ENCODE measurements at places on chromosomes 2 and 18.

DNA sequence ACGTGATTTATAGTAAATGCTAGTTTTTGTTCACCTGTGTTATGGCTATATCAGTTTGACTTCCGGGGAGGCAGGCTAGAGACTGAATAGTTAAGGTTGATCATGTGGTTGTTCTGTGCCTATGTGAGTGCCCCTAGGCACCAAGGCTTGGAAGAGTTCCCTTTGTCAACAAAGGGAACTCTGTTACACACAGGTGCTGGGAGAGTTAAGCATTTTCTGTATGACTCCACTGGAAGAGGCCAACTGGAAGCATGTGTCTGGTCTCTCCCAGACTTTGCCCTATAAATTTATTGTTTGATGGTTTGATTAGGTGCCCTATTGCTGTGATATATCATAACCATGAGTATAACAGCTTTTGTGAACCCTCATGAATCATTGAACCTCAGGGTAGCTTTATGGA lies 63.8 kb downstream of the ARL6IP6 start:
- DNase-seq, result no peak

DNA sequence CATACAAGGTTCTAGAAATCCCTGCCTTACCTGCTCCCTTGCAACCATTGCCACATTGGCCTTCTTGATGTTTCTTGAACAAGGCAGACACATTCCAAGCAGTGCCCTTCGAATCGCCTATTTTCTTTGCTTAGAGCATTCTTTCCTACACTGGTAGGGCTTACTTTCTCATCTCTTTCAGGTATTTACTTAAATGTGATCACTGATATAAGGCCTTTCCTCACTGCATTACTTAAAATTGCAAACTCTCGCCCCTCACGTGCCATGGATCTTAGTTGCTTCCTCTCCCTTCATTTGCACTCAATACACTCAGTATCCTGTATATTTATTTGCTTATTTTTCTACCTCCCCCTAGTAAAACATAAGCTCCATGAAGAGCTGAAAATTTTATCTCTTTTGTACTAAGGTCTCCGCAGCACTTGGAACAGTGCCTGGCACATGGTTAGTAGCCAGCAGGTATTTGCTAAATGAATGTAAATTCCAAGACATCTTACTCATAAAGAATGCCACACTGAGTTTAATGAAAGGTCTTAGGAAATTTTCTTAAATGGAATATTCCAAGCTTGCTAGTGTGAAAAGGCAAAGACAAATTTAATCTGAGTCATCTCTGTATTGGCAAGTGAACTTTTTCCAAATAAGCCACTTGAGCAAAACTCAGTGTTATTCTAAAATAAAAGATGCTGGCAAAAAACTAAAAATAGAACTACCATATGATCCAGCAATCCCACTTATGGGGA lies 42.4 kb upstream of the FIGN start:
- no peak for DNase-seq

- DNase-seq, result no peak
Measured at GRCh38 chr2:98759827-98760625, 29.1 kb upstream of the MGAT4A start.

DNA sequence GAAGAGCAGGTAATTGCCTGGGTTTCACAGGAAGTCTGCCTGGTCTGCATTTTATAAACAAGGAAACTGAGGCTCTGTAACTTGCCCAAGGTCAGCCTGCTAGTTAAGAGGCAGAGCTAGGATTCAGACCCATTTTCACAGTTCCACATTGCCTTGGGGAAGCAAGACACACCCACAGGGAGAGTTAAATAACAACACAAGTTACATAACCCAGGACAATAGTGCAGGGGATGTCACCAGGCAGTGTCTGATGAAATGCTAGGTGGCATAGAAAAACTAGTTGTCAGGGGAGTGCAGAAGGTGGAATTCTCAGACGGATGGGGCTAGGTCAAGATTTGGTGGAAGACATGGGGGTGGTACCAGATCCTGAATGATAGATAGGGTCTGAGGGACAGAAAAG lies 69.7 kb downstream of the PRKCE start:
- DNase-seq, result no peak

DNA sequence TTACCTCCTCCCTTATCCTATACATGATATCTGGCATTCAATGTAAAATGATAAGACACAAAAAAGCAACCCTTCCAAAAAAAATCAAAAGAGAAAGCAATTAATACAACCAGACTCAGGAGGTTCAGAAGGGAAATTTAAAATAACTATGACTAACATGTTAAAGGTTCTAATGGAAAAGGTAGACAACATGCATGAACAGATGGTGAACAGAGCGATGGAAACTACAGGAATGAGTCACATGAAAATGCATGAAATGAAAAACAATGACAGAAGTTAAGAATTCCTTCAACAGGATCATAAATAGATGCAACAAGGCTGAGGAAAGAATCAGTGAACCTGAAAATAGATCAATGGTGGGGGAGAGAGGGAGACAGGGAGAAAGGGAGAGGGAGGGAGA lies 26.1 kb upstream of the ERCC3 start:
- no peak for DNase-seq

DNA sequence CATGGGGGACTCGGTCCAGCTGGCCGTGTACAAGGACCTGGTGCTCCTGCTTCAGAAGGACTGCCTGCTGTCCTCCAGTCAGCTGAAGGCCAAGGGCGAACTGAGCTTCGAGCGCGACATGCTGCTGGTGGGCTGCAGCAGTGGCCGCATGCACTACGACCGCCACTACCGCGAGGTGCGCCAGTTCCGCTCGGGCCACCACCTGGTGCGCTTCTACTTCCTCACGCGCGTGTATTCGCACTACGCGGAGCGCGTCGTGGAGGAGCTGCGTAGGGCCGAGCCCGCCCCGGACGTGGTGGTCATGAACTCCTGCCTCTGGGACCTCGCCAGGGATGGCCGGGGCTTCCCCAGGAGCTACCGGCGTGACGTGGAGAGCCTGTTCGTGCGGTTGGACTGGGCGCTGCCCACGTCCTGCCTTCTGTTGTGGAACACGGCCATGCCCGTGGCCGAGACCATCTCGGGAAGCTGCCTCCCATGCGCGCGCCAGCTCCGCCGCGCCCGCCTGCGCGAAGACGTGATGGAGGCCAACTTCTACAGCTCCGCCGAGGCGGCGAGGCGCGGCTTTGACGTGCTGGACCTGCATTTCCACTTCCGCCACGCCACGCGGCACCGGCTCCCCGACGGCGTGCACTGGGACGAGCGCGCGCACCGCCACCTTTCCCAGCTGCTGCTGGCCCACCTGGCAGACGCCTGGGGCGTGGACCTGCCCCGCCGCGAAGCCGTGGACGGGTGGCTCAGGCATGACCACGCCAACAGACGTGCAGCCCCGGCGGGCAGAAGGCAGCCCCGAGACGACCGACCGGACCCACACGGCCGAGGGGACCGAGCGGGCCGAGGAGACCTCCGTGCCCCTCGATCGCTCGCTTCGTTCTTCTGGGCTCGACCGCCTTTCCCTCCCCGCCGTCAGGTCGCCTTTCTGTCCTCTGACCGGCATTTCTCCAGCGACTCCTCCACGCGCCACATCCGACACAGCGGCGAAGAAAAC lies 293.9 kb upstream of the ERBB4 start:
- no peak for DNase-seq

GRCh38 chr2:31233231-31233630 lies 721 bp upstream of the EHD3 start:
- DNase-seq, result no peak

DNA sequence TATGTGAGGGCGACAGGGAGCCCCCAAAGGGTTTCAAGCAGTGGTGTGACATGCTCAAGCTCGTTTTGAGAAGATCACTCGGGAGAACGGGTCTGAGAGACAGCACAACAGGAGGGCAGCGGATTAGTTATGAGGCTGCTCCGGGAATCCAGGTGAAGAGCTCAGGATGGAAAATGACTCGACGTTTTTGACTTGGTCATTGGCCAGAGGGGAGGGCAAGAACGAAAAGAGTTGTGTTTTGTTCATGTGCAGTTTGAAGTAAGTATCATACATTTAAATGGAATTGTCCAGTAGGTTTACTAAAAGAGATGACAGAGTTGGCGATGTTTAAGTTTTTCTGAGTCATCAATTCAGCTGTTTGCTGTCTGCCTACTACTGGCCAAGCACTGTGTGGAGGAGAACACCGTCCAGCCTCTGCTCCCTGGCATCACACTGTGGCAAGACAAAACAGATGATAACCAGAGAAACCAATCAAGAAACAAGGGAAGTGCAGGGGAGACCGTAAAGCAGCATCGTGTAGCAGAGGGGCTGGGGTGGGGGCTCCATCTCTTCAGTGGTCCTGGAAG lies 25.3 kb upstream of the ANXA4 start:
- no peak for DNase-seq

DNA sequence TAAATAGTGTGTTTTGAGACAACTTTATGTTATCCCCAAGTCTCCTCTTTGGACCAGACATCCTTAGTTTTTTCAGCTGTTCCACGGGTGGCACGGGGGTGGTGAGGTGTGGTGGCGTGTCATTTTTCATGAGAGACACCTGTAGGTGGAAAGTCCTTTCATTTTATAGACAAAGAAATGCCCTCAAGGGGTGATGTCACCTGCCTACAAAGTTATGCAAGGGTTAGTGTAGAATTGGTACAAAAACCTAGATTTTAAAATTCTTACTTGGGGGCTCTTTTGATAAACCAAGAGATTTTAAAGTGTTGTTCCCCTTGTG lies 15.3 kb downstream of the CTDP1 start:
- DNase-seq, result no peak
